ENCODE measurements at places on chromosomes 1 and 21. TPM values are rescaled to one million over a fixed set of nuclear protein-coding genes. Genes with fewer than 3 reads are reported as not detected.

Gene USP33
- total RNA-seq, result 56.6 TPM

Gene CR1L
- total RNA-seq, result not detected

- no peak for DNase-seq
Observed at GRCh38 chr1:6177681-6178380, 2.3 kb downstream of the CHD5 start.

- no peak for DNase-seq
Observed at GRCh38 chr21:46475296-46475695, 16.6 kb downstream of the DIP2A start.

DNA sequence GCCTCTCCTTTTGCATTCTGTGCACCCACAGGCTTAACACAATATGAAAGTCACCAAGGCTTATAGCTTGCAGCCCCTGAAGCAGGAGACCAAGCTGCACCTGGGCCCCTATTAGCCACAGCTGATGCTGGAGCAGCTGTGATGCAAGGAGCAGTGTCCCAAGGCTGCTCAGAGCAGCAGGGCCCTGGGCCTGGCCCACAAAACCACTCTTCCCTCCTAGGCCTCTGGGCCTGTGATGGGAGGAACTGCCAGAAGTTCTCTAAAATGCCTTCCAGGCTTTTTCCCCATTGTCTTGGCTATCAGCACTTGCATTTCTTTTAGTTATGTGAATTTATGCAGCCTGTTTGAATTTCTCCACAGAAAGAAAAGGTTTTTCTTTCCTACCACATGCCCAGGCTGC is 89.5 kb upstream of the KCTD3 start:
- no peak for DNase-seq

- no peak for DNase-seq
Observed at GRCh38 chr1:117579221-117579906, 26.5 kb upstream of the TENT5C start.

DNA sequence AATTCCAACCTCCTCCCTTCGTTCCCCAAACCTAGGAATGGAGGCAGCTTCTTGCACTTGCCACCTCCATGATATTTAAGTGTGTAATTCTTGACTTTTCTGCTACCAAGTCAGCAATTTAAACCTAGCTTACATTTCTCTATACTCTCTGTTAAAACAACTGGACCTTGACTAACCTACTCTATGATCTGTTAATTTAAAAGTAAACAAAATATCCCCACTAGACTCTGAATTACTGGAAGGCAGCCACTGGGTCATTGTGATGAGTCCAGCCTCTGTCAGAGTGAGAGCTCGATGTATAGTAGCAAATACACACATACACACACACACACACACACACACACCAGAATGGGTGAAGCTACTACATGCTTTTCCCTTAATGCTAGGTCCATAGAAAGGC is 40.0 kb upstream of the DHCR24 start:
- no peak for DNase-seq
